ENCODE measurements at places on chromosomes 7 and 10.

GRCh38 chr7:38284553-38284952 is 11.1 kb upstream of the TARP start:
- DNase-seq: no peak

- no peak for DNase-seq
These were observed 2.0 kb upstream of the FEZF1 start for GRCh38 chr7:122306320-122307227.

DNA sequence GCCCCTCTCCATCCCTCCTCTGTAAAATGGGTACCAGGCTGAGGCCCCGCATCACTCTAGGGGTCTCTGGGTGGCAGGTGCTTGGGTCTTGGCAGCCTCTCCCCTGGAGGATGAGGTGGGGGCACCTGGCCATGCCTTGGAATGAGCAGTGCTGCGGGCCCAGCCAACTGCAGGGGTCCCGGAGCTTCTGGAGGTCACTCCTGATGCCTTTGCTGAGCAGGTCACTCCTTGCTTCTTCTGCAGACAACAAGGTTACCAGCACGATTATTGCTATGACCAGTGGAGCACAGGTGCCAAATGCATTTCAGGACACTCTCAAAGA is 22.4 kb upstream of the ZNF488 start:
- DNase-seq: no peak

DNA sequence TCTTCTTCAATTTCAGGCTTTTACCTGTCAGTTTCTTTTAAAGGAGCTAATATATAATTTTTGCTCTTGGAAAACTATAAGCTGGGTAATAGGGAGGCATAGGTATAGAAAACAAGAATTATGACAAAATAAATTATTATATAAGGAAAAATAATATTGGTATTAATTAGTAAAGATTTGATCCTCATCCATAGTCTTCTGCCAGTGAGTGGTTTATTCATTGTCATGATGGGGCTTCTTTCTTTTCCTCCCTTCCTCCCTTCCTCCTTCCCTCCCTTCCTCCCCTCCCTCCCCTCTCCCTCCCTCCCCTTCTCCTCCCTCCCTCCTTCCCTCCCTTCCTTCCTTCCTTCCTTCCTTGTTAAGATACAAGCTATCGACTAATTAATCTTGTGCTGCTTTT is 698.6 kb downstream of the SORCS3 start:
- no peak for DNase-seq

DNA sequence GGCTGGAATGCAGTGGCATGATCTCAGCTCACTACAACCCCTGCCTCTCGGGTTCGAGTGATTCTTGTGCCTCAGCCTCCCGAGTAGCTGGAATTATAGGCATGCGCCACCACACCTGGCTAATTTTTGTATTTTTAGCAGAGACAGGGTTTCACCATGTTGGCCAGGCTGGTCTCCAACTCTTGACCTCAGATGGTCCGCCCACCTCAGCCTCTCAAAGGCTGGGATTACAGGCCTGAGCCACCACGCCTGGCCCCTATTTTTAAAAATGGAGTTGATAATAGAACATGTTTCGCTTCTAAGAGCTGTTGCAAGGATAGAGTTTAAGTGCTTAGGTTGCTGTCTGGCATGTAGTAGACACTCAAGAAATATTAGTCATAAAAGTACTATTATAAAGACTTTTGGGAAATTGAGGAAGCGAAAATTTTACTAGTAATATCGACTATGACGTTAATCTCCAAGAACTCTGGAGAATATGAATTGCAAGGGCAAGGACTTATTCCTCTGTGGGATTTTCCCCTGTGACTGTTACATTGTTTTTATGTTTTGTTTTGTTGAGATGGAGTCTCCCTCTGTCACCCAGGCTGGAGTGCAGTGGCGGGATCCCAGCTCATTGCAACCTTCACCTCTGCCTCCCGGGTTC is 7.9 kb downstream of the GTF2I start:
- DNase-seq: no peak

Data from astrocyte of the spinal cord (primary cell).